ENCODE measurements at places on chromosomes 6 and 20.
A peak's percentile ranks its signal among the peaks of the same experiment; 100 is the strongest.

- no peak for DNase-seq
Measured at GRCh38 chr6:101454106-101454676, 60.7 kb downstream of the GRIK2 start.

DNA sequence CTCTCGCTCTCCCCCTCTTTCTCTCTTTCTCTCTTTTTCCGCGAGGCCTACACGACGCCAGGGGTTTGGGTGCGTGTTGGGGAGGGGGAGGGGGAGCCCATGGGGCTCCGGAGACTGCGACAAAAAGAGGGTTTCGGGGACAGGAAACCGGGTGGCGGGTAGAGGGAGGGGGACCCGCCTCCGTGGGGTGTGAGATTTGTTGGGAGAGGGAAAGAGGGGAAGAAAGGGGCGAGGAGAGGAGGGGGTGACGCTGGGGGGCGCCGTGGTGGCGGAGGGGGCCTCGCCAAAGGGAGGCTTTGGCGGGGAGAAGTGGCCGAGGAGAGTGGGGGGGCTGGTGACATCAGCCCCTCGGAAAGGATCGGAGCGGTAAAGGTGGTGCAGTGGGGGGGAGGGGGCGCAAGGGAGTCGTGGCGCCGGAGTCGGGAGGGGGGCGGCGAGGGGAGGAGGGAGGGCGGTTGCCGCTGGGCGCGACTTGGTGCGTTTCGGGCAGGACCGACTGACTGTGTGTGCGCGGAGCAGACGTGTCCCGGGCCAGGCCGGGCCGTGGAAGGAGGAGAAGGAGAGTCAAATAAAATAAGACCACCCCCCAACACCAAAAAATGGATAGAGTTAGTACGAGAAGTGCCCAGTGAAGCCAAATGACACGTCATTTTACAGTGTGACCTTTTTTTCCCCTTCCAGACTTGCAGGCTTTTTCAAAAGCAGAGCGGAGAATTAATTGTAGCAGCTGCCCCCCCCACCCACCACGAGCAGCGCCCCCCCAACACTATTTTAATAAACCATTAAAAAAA is 39.8 kb downstream of the GNAS start:
- peak; percentile 74 for DNase-seq

- DNase-seq = no peak
Measured at GRCh38 chr20:25195962-25196785, 662 bp downstream of the ENTPD6 start.

DNA sequence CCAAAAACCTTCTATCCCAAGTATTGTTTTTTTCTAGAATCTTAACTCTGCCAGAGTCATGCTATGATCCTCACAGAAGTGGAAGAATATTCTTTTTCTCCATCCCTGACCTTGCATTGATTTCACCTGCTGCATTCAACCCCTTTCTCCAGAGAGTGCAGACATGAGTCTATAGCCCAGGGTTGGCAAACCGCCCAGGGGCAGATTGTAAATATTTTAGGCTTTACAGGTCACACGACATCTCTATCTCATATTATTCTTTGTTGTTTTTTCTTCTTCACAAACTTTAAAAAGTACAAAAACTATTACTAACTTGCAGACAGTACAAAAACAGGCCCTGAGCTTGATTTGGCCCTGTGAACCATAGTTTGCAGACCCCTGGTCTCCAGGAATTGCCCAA is 112.1 kb upstream of the ASF1A start:
- no peak for DNase-seq

- no peak for DNase-seq
Measured at GRCh38 chr6:44258325-44258863, 1.1 kb upstream of the SLC35B2 start.

- DNase-seq = no peak
Measured at GRCh38 chr20:63017826-63018411, 11.2 kb upstream of the BHLHE23 start.
